ENCODE measurements at places on chromosomes 1 and 21.

DNA sequence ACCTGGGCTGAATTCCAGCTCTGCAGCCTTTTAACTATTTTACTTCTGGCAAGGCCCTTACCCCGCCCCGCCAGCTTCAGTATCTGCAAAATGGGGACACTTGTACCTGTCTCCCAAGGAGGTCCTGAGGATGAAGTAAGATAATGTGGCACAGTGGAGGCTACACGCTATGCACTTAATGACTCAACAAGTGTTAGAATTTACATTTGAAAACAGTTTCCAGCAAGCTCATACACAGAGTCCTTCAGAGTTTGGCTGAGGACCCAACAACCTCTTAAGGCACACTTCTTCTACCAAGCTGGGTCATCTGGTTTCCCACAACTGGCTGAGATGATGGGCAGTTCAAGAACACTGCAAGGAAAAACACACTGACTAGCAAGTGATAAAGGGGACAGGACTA, 30.2 kb upstream of the SLC22A15 start:
- no peak for DNase-seq

DNA sequence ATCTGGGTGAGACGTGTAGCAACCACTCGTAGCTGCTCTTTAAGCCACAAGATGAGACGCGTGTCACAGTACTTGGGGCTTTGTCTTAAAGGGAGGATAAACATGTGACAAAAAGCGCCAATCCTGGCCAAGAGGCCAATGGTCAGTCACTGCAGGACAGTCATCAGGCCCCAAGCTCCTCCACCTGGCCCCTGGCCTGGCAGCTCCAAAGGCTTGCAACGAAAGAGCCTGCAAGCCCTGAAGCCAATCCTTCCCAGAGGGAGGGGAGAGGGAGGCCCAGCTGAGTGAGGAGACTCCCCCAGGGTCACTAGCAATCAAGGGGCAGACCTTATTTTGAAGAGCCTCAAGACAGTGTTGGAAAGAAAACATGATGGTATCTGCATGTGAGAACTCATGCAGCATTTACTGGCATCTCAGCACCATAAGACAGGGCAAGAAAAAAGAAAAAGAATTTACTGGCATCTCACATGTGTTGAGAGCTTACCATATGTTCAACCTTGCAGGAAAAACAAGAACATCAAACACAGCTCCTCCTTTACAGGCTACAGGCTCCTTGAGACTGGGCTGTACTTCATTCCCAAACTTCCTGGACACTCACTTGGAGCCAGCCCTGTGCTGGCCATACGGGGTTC, 11.4 kb downstream of the GLIS1 start:
- no peak for DNase-seq

- no peak for DNase-seq
These were observed 909.8 kb downstream of the BRINP3 start for GRCh38 chr1:189567890-189568289.

GRCh38 chr1:100308777-100309176, 42.8 kb downstream of the RTCA start:
- no peak for DNase-seq

GRCh38 chr1:11550664-11551283, 71.8 kb downstream of the DISP3 start:
- DNase-seq = no peak

- no peak for DNase-seq
These were observed 50.1 kb downstream of the FOXD2 start for GRCh38 chr1:47487850-47488450.

DNA sequence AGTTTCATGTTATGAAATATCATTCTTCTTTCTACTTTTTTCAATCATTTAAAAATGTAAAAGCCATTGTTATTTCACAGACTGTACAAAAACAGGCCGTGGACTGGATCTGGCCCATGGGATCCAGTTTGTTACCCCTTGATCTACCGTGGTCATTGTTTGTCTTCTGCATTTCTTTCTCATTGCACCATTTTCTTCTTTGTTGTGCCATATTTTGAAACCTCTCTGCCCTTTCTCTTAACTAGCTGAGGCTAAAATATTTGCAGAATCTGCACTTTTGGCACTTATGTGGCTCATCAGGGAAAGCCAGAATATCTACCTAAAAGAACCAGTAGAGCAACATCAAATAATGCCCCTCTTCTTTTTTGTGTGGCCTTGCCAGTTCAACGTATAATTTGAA, 50.5 kb downstream of the DNAJC6 start:
- no peak for DNase-seq

DNA sequence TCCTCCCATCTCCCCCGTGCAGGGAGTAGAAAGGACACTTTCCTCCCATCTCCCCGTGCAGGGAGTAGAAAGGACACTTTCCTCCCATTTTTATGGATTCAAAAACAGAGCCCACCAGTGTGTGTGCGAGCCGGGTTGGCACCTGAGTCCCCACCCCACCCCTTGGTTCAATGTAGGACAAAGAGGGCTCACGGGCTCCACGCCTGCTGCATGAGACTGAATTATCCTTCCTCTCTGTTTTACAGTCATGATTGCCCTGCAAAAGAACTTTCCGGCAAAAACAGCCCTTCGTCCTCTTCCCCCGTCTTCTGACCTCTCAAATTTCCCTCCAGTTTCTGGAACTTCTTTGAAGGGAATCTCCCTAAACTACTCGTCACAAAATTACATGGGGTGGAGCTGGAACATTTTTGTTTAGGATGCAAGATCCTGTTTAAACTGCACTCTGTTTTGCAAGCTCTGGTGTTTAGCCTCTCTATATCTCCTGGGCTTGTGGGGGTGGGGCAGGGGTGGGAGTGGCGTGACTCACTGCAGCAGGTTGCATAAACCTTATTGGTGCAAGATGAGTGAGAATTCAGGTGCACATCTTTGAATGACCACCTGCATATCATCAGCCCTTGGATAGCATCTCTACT, 99.8 kb downstream of the PSMG1 start:
- no peak for DNase-seq

DNA sequence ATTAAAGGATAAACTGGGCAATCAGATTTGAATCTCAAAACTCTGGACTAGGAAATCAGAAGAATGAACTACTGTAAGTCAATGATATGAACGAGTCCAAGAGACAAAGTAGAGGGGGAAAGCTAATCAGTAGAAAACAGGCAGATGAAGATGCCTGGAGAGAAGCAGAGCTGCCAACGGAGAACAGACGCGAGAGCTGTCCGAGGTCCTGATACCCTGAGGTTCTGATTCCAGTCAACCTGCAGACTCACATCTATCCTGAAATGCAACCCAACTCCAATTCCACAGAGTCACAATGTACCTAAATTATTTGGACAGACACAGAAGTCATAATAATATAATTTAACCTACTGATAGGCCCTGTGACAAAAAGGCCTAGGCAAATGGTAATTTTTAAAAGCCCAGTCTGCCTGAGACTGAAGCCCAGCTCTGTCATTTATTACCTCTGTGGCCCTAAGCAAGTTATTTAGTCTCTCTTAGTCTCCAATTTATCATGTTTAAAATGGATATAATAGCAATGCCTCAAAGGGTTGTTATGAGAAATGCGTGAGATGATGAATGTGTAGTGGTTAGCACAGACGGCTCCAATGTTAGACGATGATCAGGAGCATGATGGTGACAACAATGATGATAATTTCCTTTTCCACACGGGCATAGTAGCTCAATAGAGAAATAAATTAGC, 33.4 kb downstream of the RGS7 start:
- DNase-seq = no peak

GRCh38 chr1:201061886-201062285, 38.4 kb upstream of the KIF21B start:
- DNase-seq = no peak

- no peak for DNase-seq
These were observed at the start of gene PAPPA2 for GRCh38 chr1:176462674-176463378. Gene PAPPA2 (plus strand): TSS chr1:176463175. CDS start chr1:176556323, 93,148 bp downstream.

- DNase-seq = no peak
These were observed 138.2 kb downstream of the AJAP1 start for GRCh38 chr1:4792565-4792964.

DNA sequence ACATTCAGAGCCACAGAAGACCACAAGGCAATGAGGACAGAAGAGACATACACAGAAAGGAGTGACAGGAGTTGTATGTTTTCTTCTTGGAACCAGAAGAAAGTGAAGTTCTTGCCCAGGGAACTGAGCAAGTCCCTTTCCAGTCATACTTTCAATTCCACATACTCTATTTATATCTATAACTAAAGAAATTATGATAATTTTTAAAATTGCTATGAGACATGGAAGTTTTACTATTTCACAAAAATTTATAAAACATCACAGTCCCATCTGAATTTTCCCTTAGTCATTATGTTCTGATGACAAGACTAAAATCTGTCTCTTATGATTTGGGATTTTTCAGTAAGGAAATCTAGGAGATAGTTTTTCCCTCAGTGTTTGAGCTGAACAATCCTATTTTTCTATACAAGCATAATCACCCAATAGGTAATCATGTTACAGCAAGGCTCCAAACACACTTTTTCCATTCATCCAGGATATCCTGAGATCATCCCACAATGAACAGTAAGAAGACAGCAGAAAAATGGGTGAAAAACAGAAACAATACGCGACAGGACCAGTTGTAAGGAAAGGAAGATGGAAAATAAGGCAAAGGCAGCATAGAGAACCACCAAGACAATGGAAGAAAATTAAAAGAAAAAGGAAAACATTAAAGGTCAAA, 154.6 kb downstream of the VAV3 start:
- no peak for DNase-seq

DNA sequence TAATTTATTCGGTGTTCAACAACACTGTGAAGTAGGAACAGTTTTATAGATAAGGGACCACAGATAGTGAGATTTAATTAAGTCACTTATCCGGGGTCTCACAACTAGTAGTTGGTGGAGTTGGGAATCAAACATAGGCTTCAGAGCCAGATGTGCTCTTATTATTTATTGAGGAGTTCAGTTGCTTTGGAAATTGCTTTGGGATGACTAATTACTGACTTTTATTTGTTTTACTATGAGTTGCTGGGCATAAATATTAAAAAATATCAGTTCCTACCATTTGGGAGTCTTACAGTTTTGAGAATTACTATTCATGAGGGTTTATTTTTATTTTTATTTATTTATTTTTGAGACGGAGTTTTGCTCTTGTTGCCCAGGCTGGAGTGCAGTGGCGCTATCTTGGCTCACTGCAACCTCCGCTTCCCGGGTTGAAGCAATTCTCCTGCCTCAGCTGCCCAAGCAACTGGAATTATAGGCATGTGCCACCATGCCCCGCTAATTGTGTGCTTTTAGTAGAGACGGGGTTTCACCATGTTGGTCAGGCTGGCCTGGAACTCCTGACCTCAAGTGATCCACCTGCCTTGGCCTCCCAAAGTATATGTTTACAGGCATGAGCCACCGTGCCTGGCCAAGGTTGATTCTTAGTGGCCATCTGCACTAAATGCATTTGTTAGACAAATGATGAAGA, 27.7 kb downstream of the THRAP3 start:
- DNase-seq = no peak

DNA sequence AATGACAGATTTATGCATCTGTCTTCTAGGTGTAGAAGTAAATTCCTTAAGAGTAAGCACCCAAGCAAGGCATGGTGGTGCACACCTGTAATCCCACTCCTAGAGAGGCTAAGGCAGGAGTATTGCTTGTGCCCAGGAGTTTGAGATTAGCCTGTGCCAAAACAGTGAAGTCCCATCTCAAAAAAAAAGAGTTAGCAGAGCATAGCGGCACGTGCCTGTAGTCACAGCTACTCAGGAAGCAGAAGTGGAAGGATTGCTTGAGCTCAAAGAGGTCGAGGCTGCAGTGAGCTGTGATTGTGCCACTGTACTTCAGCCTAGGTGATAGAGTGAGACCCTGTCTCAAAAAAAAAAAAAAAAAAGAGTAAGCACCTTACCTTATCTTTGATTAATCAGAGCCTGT, 15.1 kb upstream of the TIPRL start:
- DNase-seq = no peak

DNA sequence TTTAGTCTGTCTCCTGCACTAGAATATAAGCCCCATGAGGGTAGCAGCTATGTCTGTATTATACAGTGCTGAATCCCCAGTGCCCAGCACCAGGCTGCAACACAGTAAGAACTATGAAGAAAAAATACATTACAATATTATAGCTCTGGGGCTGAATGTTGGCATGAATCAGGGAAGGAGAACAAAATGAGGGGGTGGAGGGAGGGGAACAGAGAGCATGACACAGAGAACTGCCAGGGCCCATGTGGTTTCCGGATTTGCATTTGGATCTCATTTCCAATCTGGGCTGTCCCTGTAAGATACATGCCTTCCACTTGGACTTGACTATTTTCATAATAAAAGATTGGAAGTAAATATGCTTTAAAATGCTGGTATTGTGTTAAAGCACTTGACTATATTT, 35.8 kb downstream of the C1orf198 start:
- no peak for DNase-seq

DNA sequence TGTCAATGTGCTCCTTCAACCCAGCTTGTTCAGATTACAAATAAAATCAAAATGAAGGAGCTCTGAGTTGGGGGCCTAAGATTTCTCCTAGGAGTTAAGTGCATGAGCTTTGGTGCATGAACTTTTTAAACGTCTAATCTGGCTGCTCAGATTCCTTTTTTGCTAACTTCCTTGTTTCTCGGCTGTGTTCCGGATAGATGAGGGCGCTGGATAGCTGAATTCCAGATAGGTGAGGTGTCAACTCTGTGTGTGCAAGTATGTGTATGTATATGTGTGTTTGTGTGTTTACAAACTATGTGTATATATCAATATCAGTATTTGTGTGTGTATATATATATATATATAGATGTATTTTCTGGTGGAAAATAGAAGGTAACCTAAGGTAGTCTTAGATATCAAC, 37.5 kb upstream of the RCAN3 start:
- DNase-seq = no peak

- DNase-seq = no peak
These were observed 117.4 kb upstream of the SLC45A1 start for GRCh38 chr1:8200317-8201115.

- peak; percentile 41 for DNase-seq
These were observed 874 bp downstream of the FAAP20 start for GRCh38 chr1:2193514-2194281.

- DNase-seq = no peak
These were observed 13.2 kb upstream of the CDA start for GRCh38 chr1:20575541-20576336.

DNA sequence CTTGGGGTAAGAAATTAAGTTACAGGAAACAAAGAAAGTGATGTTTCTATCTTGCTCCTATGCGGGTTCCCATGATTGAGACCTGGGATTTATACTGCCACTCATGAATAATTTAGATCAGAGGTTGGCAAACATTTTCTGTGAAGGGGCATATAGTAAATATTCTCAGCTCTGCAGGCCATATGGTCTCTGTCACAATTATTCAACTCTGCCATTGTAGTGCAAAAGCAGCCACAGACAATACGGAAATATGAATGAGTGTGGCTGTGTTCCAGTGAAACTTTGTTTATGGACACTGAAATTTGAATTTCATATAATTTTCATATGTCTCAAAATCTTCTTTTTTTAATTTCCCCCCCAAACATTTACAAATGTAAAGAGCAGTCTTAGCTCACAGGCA, 127.2 kb downstream of the FOXD2 start:
- no peak for DNase-seq

- DNase-seq = no peak
These were observed 30.6 kb upstream of the CACNA1E start for GRCh38 chr1:181452746-181453145.

All from NCI-H1417 (cell line).